ENCODE measurements at places on chromosomes 3 and 15.

- DNase-seq = peak; percentile 80
Observed at GRCh38 chr3:52245322-52246263, at the start of gene PPM1M. Gene PPM1M (plus strand): TSS chr3:52245759. CDS start chr3:52245825, 66 bp downstream.

GRCh38 chr3:9169956-9170850 is 79.2 kb downstream of the SRGAP3 start:
- DNase-seq = no peak

- no peak for DNase-seq
Observed at GRCh38 chr3:195129072-195129643, 141.8 kb downstream of the XXYLT1 start.

DNA sequence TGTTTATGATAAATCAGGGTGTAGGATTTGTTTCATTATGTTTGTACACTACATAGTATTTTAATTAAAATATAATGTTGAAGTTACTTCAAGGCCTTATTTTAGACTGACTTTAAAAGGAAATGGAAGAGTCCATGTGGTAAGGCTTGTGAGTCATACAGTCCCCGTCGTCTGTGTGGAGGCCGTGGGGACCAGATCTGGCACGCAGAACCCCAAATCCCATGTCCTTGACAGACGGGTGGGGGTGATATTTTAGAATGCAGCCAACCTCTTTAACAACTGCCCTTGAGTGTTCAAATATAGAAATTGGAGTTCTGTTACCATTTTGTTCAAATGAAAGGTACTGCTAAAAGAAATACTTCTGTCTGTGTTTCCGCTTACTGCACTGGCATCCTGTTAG is 35.8 kb downstream of the ABHD17C start:
- DNase-seq = no peak

GRCh38 chr15:25059698-25060471 is 105.1 kb downstream of the SNRPN start:
- peak; percentile 15 for DNase-seq

- DNase-seq = no peak
Observed at GRCh38 chr15:94546808-94547207, 315.4 kb downstream of the MCTP2 start.

DNA sequence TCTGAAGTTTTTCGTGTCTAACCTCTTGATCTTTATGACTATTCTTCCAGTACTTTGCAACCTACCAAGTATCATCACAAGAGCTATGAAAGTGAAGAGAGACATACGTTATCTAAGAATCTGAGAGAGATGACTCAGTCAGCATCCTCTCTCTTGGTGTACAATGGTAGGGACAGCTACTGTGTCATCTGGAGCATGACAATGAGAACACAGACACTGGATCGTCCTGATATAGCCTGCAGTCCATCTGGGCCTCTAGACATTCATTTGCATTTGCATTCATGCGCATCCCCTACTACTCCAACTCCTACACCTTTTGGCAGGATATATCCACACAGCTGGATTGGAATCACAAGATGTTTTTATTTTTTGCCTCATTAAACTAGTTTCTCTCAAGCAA is 115.2 kb downstream of the PEX5L start:
- no peak for DNase-seq

DNA sequence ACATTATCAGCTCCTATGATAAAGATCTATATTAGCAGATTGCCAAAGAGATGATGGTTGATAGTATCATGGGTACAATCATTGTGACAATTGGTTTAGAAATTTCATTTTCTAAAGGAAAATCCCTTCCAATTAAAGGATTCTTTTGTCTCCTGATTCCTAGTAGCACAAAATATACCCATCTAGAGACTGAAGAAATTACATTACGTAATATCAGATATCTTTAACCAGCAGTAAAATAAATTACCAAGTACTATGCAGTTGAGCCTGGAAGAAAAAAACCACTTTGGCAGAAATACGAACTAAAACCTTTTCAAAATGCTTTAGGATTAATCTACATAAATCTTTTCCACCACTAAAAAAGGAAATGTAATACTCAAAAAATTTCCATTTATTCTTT is 35.6 kb upstream of the SHC4 start:
- DNase-seq = no peak

DNA sequence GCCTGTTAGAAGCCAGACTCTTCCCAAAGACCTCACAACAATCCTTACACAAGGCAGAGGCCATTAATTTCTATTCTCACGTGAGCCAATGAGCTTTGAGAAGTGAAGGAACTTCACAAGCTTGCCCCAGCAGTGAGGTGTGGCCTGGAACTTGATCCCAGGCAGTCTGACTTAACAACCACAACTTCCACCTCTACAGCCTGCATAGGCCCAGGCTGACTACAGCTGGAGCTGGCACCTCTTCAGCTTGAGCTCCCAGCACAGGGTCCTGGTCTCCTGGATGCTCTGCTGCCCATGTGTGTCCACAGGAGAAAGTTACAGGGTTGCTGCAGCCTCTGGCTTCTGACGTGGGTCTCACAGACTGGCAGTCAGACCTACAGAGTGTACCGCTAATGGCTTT is 111.0 kb downstream of the ERC2 start:
- no peak for DNase-seq

DNA sequence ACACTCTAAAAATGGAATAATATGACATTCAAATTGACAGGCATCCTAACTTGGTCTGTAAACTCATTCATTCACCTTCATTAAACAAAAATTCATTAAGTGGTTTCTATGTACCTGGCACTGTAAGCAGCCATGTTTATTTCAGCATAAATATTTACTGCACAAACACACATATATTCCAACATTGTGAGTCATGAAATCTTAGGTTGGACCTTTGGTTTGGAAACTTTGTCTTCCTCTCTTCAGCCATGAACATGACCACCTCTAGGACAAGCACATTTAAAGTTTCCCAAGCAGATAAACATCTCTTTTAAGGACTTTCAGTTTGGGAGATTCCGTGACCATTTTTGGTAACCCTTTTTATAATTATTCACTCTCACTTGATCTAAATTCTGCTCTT is 131.8 kb downstream of the TPRG1 start:
- no peak for DNase-seq

DNA sequence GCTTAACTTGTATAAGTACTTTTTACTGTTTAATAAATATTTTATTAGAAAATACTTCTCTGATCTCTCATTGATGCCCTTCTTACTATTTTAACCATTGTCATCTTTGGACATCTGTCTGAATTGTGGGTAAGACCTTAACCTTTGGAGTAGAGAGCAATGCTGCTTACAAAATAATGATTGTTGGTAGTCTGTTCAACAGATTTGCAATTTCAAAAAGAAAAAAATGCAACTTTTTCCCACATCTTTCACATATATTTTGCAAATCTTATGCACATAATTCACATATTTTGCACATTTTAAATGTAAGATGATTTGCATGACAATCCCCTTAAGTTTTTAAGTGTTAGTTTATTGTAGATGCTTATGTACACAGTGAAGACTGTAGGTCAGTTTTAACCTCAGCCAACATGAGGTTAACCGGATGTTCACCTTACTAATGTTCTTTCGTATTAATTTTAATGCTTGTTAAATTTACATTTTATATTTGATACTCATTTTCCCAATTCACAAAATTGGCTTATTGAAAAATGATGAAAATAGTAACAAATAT is 16.7 kb downstream of the C3orf38 start:
- no peak for DNase-seq

DNA sequence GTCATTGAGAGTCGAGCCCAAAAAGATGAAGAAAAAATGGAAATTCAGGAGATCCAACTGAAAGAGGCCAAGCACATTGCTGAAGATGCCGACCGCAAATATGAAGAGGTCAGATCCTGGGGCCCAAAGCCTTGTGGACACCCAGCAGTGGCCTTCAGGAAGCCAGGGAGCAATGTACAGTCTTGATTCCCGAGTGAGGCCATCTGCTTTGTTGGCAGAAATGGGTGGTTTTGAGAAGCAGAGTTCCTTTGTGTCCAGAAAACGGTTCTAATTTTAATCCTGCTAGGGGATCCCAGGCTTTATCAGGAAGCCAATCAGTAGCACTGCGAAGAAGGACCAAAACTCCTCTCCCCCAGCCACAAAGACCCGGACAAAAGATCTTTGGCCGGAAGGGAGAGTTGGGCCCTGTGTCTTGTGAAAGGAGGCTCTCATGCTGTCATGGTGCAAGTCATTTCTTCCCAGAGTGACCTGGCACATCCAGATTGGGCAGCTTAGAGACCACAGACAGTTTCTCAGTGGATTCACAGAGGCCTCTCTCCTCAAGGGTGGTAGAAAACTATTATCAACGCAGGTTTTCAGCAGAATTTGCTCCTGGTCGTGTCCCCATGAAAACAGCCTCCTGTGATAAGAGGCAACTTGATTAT is 17.1 kb downstream of the TPM1 start:
- DNase-seq = no peak

DNA sequence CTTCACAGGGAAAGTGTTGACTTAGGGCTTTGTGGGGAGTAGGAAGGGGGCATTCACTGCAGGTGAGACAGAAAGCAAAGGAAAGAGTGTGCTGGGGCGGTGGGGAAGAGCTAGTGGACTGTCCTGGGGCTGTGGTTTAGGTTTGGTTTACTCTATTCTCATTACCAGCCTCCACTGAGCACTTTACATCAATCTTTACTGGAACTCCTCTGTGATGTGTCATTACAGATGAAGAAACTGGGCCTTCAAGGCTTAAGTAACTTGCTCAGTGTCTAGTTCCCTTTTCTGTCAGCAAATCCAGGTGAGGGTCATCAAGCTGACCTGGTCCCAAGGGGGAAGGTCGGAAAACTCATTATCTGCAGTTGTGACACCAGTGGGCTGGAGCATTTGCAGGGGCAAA is 120.2 kb upstream of the PFN2 start:
- no peak for DNase-seq

DNA sequence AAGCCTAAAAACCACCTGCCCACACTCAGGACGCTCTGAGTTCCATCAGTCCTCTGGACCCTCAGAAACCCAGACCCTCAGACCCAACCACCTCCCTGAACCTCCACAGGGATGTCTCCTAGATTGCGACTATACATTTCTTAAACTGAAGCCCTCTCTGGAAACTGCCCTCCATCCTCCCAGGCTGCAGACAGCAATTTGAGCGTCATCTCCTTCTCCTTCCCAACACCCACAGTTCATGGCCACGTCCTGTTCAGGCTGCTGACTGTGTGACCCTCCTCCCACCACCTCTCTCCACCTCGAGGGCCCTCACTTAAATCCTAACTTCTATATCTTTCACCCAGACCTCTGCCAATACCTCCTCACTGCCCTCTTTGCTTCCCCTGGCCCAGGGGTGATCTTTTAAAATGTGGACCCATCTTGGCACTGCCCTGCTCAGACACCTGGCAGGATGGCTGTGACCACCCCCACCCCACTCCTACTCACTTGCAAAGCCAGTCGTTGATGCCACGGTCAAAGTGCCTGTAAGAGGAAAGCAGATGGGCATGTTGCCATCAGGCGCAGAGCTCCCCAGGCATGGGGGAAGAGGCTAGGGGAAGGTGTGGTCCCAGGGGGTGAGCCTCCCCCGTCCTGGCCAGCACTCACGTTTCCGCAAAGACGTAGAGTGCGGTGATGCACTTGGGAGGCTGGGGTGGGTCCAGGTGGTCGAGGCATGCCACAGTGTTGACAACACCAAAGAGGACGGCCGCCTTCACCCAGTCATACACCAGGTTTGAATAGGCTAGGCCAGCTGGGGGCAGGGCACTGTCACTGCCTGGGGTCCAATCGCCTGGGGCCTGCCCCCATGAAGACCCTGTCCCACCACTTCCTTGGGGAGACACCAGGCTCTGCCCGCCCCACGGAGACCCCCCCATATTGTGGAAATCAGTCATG is 6.0 kb downstream of the HHATL start:
- peak; percentile 31 for DNase-seq

- no peak for DNase-seq
Observed at GRCh38 chr3:69299344-69299743, 86.5 kb downstream of the FRMD4B start.

- DNase-seq = no peak
Observed at GRCh38 chr3:156626104-156626503, 48.3 kb upstream of the TIPARP start.

DNA sequence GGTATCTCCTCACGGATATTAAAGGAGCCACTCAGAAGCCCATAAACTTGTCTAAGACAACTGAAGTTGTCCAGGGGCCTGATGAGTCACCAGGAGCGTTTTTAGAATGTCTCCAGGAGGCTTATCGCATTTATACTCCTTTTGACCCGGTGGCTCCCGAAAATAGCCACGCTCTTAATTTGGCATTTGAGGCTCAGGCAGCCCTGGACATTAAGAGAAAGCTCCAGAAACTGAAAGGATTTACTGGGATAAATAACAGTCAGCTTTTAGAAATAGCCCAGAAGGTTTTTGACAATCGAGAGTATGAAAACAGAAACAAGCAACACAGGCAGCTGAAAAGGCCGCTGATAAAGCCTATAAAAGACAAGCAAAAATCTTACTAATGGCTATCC is 4.1 kb downstream of the DET1 start:
- no peak for DNase-seq

DNA sequence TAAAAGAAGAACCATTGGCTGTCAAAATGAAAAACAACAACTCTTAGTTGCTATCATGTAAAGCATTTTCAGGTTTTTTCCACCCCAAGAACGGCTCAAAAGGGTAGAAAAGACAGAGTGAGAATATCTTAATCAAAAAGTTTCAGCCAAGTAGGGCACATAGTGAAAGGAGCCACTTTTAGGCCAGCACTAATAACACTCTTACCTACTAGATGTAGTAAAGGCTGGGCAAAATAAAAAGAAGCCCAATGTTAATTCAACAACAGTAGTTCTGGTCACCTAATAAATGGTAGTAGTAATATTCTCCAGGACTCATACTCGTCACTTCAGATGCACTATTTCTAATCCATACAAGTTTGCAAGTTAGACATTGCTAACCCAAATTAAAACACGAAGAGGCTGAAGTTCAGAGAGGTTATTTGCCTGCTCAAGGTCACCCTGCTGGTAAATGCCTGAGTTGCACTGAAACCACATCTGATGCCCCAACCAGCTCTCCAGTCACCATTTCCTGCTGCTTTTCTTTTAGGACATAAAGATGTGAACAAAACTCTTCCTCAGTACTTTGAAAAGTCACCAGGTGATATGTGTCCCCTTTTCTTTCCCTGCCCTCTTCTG is 7.5 kb downstream of the GOLIM4 start:
- peak; percentile 59 for DNase-seq

DNA sequence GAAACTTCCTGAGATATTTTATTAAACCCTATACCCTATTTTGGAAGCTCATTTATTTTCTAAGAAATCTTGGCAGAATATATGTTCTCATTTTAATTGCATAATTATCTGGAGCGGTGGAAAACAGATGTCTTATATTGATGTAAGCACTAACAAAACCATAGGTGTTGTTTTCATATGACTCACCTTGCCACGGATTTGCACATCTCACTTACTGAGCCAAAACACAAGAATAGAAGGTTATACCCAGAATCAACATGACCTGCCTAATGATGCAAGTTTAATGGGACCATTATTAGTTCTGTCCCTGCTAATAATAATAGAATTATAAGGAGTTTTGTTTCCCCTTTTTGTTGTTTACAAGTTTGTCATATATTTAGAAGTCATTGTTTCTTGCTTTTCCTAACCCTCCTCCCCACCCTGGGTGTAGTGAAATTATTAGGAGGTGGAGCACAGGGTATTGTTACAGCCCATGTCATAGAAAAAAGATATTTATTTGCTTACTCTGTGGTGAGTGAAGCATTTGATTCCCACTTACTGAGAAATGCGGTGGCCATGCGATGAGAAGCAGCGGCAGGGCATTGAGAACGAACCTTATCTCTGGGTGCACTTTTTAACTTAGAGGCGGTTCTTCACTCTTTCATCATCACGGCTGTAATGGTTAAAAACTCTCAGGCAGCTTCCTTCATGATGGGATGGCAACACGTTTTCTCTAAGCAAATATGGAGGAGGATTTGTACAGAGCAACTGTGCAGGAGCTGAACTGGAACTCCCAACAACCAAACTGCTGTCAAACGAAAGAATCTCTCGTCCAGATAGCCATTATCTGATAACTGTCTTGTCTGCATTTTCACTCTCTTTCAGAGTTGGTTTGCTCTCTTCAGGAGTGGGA is 521 bp downstream of the IL5RA start:
- no peak for DNase-seq
